ENCODE measurements at places on chromosomes 5 and 9.

- no peak for DNase-seq
Measured at GRCh38 chr5:154157483-154158378, 32.8 kb upstream of the GALNT10 start.

DNA sequence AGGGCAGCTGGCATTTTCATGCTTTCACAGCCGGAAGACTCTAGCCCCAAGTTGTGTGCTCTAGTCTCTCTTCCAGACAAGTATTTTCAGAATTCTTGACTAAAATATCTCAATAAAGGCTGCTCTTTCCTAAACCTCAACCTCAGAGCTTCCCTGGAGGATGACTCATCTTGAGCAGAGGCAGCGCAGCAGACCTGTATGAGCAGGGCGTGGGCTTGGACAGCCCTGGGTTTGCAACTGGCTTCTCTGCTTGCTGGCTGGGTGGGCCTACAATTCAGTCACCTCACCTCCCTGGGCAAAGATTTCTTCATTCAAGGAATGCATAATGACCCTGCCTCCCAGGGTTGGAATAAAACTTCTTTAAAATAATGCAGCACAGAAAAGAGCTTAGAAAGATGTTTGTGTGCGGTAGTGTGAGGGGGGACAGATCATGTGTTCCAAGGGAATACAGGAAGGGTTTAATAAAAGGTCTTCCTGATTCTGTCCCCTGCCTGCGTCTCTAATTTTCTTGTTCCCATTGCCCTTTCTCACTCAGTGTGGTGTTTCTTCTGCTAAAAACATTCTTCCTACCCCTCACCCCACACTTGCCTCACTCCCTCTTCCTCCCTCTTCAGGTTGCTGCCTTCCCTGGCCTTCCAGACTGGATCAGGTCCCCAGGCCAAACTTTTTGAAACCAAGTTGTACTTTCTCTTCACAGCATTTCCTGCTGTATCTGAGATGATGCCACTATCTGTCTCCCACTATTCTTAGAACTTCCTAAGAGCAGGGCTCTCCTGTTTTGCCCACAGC, 39.4 kb upstream of the MAP1B start:
- DNase-seq = no peak

DNA sequence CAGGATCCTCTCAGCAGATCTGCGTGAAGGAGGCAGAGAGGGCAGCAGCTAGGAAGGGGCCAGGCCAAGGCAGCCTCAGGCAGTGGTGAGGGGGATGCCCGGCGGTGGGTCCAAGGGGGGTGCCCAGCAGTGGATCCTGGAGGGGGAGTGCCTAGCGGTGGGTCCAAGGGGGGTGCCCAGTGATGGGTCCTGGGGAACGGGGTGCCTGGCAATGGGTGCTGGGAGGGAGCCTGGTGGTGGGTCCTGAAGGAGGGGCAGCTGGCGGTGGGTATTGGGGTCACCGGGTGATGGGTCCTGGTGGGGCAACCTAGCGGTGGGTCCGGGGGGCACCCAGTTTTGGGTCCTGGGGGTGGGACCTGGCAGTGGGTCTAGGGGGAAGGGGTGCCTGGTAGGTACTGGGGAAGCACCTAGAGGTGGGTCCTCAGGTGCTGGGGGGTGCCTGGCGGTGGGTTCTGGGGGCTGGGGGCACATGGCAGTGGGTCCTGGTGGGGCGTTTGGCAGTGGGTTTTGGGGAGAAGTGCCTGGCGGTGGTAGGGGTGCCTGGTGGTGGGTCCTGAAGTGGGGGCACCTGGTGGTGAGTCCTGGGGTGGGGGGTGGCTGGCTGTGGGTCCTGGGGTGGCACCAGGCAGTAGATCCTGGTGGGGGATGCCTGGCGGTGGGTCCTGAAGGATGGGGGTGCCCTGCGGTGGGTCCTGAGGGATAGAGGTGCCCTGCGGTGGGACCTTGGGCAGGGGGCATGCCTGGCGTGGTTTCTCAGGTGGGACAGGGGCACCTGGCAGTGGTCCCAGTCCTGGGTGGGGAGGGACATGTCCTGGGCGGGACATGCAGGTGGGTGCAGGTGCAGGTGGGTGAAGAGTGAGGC, 1.9 kb downstream of the LRRC14B start:
- no peak for DNase-seq

GRCh38 chr9:90722071-90722470, 79.4 kb upstream of the DIRAS2 start:
- no peak for DNase-seq

GRCh38 chr9:16670791-16671190, 199.7 kb downstream of the BNC2 start:
- DNase-seq = no peak

DNA sequence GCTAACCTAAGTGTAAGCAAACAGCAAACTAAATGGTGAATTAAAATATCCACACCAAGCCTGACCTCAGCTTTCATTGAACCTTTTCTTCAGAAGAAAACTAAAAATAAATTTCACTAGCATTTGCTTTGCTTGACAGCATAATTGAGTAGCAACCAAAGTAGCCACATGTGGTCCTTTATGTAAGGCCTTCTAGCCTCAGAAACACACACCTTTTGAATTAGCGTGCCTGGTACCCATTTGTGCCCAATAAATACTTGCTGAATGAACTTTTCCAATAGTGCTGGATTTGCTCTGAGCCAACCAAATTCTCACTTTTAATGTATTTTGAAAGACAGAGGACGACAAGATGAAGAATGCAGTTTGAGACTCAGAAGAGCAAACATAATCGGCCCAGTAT, 2.1 kb upstream of the NIPBL start:
- DNase-seq = no peak

GRCh38 chr9:123835821-123836220, 94.1 kb downstream of the DENND1A start:
- DNase-seq = no peak

DNA sequence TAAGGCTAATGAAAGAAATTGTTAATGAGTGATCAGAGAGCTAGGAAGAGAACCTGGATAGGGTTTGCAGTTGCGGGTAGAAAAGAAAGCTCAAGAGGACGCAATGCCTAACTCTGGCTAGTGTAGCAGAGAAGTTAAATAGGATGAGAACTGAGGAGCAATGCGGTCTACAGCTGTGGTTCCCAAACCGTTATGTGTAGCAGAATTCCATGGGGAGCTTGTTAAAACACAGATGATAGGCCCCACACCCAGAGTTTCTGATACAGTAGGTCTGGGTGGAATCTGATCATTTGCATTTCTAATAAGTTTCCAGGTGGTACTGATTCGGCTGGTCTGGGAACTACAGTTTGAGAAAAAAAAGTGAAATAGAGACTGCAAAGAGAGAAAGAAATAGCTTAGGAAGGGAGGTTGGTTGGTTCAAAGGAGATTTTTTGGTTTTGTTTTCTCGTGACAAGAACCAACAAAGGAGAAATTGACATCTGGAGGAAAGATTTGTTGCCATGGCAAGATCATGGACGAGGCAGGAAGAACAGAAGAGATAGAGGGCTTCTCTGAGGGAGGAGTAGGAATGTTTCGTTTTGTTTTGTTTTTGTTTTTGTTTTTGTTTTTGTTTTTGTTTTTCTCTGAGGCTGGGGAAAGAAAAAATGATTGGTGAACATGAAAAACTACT, 276.1 kb downstream of the ARRDC3 start:
- DNase-seq = no peak

- DNase-seq = no peak
Measured at GRCh38 chr5:173744551-173744950, 128.1 kb upstream of the BOD1 start.

DNA sequence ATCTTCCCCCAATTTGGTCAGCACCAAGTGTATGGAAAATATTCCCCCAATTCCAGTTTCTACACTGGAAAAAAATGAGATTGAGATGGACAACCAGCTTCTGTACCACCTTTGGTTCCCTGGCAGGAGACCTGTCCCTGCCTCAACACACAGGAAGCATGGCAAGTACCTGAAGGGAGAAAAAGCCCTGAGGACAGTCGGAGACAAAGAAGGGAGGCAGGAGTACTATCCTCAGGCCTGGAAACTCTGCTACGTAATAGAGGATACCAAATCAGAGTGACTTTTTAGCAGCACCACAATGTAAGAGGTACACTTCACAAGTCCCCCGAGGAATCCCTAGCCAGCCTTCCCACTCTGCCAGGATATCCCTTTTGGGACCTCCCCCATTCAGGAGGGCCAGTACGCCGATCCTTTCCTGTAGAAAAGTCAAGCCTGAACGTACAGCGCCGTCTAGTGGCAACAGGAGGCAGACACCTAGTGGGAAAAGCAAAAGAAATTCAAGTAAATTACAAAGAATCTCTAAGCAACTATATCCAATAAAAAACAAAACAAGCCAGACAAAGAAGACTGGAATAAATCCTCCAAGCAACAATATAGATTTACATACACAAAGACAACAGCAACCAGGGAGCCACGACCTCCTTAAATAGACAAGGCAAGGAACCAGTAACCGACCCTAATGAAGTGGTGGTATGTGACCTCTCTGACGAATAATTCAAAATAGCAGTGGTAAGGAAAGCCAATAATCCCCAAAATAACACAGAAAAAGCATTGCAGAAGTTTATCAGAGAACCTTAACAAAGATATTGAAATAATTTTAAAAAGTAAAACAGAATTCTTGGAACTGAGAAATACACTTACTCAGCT, 63.3 kb upstream of the SLCO6A1 start:
- DNase-seq = no peak

DNA sequence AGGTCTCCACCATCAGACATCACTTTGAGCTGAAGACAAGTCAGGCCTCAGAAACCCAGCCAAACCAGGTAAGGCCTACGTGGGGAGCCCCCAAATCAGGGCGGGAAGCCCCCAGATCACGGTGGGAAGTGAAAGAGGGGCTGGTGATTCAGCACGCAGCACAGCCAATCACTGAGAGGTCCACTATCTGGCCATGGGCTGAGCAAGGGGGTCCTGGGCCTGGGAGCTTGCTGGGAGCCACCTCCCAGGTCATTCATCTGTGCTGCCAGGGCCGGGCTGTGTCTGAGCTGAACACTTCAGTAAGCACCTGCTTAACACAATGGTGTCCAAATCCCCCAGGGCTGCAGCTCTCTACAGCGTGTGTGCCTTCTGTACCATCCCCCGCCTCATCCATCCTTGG, 15.5 kb downstream of the MED10 start:
- DNase-seq = no peak

- DNase-seq = no peak
Measured at GRCh38 chr5:108259306-108259705, 122.6 kb downstream of the FBXL17 start.

- no peak for DNase-seq
Measured at GRCh38 chr9:27497883-27498417, 26.1 kb upstream of the IFNK start.

DNA sequence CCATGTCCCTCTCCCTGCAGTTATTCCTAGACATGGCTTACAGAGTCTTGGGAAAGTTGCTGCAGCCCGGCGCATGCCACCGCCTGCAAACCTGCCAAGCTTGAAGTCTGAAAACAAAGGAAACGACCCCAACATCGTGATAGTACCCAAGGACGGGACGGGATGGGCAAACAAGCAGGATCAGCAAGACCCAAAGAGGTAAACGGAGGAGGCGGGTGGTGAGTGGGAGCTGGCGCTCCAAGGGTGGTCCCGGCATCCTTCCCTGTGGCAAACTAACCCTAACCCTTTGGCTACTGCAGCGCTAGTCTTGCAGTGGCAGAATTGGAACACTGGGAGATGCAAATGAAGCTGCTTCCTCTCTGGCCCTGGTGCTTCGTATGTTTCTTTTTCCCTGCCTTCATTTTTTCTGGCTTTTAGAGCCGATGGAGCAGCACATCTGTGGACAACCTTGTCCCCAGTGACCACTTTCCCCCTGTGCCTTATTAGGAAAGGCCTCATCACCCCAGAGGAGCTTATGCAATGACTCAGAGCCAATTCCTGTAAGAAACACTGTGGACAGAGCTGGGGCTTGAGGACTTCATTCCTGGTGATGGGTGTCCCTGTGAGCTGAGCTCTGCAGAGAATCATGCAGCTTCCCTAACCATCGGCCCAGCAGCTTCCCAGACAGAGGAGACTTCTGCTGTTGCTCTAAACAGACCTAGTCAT, 38.9 kb downstream of the PRRC2B start:
- DNase-seq = no peak

DNA sequence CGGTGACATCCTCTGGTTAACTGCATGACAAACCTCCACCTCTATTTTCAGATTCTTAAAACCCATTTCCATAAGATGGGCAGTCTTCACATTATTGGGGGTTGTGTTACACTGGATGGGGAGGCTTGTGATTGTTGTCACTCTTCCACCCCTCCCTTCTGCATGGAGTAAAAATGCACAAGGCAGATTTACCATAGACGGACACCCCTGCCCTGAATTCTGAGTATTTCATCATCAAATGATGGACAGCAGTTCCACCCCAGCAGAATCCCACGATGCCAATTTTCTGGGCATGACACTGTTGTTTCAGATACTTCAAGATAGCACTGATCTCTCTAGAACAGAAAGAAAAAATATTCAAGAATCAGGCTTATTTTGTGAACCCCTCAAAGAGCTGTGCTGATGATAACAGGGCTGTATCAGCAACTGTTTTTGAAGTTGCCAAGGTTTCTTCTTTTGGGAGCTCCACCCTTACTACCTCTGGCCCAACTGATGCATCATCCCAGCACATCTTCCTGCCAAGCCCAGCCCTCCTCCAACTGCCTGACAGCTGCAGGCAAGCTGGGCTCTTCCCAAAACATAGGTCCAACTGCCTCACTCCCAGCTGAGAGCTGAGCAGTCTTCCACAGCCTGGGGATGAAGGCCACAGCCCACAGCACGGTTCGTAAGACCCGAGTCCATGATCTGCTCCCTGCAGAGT, 21.4 kb downstream of the CMBL start:
- DNase-seq = no peak

- no peak for DNase-seq
Measured at GRCh38 chr5:148457183-148457620, 73.4 kb downstream of the FBXO38 start.

DNA sequence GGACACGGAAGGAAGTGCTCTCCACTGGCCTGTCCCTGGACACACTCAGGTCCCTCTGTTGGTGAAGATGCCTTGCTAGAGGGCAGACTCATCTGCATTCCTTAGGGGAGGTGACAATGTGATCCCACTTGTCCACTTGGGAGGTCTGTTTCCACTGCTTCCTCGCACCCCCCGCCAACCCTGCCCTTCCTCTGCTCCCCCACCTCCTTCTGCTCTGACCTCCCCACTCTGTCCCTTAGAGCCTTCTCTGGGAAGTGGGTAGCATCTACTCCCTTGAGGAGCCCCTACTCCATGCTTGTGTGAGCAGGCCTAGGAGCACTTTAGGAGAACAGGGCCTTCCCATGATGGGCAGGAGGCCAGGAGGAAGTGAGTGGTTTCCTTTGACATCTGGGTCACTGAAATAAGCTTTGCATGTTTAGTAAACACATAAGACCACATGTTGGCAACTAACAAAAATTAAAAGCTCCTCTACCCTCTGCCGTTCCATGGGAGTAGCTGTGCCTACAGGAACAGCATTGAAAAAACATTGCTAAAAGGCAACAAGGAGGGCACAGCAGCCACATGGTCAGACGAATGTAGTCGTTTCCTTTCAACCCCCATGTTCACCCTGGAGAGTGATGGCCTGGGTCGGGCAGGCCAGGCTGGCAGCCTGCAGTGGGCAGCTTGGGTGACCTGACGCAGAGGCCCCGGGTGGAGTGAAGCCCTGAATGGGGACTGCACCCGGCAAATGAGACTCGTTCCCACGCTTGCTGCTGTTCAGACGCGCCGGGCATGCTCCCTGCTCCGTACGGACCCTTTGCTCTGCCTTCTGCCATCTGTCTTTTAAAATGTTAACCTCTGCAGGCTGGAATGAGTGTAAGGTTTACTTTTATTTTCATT, 634.0 kb downstream of the IRX1 start:
- no peak for DNase-seq
